ENCODE measurements at places on chromosomes 5 and 9.

DNA sequence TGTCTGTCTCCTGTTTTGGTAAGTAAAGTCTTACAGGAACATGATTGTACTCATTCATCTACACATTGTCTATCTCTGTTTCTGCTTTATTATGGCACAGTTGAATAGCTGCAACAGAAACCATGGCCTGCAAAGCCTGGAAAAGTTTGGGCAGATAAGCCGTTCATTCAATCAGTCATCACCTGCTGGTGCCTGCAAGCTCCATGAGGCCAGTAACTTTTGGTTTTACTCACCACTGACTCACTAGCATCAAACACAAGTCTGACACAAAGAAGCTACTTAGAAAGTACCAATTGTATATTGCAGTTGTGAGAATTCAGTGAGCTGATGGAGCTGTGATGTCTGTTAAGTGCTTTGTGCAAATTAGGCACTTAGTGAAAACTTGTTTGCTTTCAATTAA lies 373.6 kb upstream of the SGCD start:
- no peak overlapping the region for H3K27ac ChIP-seq
- H3K27me3 ChIP-seq = no peaks in the 10 kb centered on the region
- DNase-seq = no peak
- no peak overlapping the region for H3K4me3 ChIP-seq

DNA sequence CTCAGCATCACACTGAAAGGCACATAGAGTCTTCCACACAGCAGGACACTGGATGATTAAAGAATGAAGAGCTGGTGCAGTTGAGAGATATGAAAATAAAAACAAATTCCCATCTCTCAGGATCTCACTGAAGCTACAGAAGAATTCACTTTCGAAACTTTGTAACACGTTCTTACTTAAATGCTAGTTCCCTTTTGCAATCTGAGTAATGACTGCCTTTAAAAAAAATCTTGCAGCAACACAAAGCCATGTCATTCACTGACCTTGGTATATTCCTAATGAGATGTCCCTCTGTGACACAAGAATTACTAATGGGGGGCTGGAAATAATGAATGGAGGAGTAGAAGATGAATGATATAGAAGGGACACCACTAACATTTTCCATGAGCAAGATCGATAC lies 201.8 kb downstream of the GLIS3 start:
- no peak for DNase-seq
- peaks cover 14% of the 10 kb centered on the region for H3K4me1 ChIP-seq
- no peak overlapping the region for H3K27ac ChIP-seq

GRCh38 chr5:34673463-34674125 lies 17.5 kb downstream of the RAI14 start:
- H3K4me3 ChIP-seq = no peak overlapping the region
- no peaks in the 10 kb centered on the region for H3K36me3 ChIP-seq
- DNase-seq = no peak
- no peaks in the 10 kb centered on the region for H3K27me3 ChIP-seq
- H3K27ac ChIP-seq = no peak overlapping the region
- no peaks in the 10 kb centered on the region for H3K4me1 ChIP-seq

GRCh38 chr5:67005737-67006499 lies 190.7 kb downstream of the CD180 start:
- peak overlapping the region; percentile 61 for H3K4me3 ChIP-seq
- no peak overlapping the region for H3K27ac ChIP-seq
- no peaks in the 10 kb centered on the region for H3K36me3 ChIP-seq
- H3K4me1 ChIP-seq = peaks cover 8% of the 10 kb centered on the region

DNA sequence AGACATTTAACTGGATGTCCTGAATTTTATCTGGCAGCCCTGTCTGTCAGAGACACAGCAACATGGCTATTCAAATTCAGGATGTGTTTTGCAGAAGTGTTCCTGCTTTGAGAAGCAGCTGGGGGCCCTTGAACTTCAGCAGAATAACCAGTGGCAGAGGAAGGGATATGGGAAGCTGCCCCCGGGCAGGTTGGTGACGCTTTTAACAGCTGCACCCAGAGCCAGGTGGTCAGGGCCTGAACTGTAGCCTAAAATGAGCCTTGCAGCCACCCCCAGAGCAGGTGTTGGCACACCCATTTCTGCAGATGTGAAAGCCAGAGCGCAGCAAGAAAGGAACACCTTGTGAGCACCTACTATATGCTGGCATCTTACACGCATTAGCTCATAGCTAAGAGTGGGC lies 128.7 kb upstream of the BOD1 start:
- no peaks in the 10 kb centered on the region for H3K36me3 ChIP-seq
- H3K27me3 ChIP-seq = no peaks in the 10 kb centered on the region
- no peak overlapping the region for H3K27ac ChIP-seq
- no peak for DNase-seq
- no peak overlapping the region for H3K4me3 ChIP-seq

Measured in ovary (tissue), 10 donors.